CD14-positive monocyte (primary cell): ENCODE measurements at places on chromosomes 1 and 21.

- no peak for DNase-seq
Measured at GRCh38 chr1:200925831-200926230, 31.1 kb downstream of the INAVA start.

- peak; percentile 42 for DNase-seq
Measured at GRCh38 chr1:2237773-2238172, 9.7 kb downstream of the SKI start.

- no peak for DNase-seq
Measured at GRCh38 chr21:14312871-14313270, 70.1 kb downstream of the HSPA13 start.

DNA sequence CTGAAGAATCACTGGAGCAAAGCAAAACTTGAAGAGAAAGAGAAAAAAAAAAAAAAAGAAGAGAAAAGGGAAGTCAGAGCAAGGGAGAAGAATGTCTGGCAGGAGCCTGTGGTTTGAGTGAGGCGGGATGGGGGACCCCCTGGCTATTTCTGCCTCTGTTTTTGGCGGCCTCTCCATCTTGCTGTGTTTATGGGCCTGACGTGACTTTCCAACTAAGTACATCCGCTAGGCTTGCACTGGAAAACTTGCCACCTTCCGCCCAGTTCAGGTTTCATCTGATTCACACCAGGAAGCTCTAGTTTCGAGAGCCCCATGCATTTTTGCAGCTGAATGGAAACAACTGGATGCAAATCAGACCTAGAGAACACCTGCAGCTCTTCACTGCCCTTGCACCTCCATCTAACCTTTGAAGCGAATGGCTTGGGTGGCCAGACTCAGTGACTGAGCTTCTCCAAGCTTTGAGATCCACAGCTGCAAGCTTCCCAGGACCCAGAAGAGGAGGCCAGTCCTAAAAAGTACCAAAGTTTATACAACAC lies 28.0 kb downstream of the TBX15 start:
- no peak for DNase-seq

DNA sequence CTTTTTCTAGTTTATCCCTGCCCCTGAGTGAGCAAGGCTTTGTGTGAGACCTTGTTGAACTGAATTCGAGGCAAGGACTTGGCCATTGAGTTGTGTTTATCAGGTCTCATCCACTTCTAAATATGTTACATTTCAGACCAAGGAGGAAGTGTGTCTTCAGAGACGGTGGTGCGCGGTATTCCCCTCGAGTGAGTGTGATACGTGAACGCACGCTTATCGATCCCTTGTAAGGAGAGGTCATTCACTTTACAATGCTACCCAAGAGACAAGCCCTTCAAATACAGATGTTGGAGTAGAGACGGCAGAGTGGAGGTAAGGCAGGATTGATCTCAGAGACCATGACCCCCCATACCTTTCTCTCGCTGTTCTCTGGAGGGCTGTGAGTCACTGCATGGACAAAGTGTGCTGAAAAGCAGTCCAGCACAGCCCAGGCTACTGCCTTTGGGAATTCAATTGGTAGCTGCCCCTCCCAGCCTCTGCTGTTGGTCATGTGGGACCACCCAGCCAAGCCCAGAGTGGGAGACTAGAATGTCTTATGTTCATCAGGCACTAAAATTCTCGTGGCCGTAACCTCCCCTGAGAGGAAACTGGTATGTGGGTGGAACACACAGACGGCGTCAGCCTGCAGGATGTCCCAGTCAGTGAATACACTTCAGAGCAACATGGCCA lies 16.3 kb upstream of the MTARC1 start:
- no peak for DNase-seq

DNA sequence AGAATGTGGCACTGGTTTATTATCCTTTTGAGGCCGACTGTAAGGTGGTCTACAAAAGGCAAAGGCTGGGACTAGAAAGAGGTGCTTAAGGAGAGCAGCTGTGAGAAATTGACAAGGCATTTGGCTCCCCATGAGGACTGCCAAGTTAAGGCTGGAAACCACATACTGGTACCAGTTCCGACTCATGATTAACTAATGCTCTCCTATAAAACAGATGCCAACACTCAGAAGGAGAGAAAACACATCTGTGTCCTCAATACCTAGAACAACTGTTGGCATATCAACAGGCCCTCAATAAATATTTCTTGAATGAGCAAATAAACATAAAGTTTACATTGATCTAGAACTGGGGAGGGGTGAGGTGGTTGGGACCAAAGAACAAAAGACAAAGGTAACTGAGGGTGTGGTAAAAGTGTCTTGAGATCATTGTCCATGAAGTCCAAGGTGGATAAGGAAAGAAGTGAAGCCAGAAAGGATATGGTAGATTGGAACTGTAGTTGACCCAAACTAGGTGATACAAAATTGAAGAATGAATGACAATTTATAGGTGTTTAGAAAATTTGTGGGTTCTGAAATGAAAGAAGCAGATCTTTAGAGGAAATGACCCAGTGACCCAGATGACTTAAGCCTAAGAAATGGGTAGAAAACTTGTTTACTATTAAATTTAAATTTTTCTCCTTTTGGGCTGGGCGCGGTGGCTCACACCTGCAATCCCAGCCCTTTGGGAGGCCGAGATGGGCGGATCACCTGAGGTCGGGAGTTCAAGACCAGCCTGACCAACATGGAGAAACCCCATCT lies 16.9 kb upstream of the MCL1 start:
- DNase-seq, result no peak

DNA sequence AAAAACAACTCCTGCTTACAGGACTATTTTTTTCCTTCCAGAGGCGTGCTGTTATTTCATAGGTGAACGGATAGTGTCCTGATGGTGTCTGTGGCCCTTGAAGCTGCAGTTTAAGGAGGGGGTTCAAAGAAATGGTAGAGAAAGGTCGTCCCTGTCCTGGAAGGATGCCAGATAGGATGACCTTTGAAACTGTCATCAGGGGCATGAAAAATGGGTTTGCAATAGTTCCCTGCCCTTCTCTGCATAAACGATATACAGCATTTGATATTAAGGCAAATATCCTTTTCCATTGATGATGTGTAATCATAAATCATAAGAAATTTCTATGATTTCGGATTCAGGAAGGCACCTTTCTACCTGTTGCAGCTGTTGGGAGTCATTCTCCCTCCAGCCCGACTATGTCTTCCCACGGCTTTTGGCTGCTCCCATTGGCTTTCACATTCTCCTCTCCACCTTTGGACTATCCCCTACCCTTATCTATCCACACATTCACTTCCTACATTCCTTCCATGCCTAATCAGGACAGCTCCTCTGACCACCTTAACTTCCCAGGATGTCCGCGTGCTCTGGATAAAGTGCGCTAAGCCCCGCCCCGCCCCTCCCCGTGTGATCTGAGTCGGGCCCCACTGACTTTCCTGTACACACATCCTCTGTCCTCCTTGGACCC lies 209.8 kb downstream of the DISC1 start:
- no peak for DNase-seq

DNA sequence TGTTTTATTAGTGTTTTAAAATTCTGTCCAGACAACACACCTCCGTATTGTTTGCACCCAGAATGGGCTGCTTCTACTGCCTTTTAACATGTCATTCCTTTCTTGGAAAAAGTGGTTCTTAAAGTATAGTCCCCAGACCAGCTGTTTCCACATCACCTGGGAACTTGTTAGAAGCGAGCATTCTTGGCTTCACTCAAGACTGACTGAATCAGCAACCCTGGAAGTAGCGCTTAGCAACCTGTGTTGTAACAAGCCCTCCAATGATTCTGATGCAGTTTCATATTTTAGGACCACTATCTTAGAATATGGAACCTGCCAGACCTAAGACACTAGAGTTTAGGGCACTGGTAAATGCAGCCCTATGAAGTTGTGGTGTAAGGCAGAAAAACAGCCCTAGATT lies 6.0 kb upstream of the PPIE start:
- DNase-seq, result no peak
